Left renal pelvis (tissue), 4 donors: ENCODE measurements at places on chromosomes 2 and 18. TPM values are rescaled to one million over a fixed set of nuclear protein-coding genes. Genes with fewer than 3 reads are reported as not detected.

APLF gene
- polyA plus RNA-seq = 3.4 TPM

DNA sequence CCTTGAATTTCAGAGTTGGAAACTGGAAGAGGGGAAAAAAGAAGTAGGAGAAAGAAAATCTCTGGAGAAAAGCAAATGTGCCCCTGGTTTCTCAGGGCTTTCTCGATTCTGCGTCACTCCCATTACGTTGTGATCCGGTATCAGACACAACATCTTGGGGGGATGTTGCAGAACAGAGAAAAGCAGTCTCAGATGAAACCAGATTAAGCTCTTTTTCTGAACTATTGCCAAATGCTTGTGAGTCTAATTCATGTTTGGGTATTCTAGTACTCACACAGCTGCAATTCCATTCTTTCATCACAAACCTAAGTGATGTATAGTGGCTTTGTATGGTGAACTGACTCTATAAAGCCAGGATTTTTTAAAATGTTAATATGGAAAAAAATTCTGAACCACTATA, 233.2 kb downstream of the TCF4 start:
- DNase-seq = no peak

DNA sequence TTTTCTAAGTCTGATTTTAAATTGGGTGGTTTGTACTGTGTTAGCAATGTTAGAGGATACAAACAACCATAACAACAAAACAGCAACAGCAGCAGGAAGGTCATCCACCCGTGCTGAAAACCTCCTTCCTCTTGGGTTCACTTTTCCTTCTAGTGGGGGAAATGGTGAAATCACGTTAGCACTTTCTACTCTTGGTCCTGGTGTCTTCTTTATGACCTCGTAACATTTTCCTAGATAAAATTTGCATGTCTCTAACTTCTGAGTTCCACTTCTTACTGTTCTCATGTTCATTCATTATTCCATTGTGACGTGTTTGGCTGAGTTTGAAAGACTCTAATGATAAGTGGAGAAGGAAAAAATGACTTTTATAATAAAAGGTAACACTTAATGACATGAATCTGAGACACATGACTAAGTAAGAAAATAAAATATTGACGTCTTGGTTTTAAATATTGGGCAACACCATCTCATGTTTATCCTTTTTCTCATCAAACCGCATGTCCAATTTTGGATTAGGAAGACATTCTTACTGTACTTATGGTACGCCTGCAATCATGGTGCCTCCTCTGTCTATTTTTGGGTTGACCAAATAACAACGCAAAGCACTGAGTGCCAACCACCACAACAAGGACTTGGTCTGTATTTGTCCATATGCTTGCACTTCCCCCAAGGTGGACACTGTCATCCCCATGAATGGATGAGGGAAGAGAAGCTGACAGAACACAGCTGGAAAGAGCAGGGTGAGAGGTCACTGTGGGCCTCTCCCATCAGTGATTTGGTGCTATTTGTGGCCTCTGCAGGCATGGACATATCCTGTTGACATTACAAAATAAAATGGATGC, 25.7 kb upstream of the IL1R1 start:
- no peak for DNase-seq

- DNase-seq = no peak
These were observed 86.2 kb upstream of the HS6ST1 start for GRCh38 chr2:128404709-128405466.

DNAJC5G gene
- polyA plus RNA-seq = 1.7 TPM

GYPC gene
- 57.2 TPM for polyA plus RNA-seq

DNA sequence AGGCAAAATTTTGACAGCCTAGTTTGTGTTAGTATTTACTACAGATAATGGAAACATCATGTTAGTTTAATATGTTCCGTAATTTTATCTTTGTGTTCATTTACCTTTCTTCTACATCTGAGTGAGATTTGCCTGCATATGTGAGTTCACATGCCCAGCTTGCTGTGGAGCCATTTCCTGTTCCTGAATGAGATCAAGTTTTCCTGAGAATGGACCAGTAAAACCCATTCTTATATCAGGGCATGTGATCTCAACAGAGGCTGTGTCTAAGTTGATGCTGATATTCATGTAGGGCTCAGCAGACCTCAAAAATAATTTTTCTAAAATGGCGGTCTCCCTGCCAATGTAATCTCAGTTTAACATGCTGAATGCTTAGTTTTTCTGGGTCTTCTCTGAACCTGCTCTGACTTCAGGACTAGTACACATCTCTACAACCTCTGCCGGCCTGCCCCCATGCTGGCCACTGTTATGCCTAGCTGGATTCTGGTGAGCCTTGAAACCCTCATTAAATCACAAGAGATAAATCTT, 1.0 kb downstream of the IL1A start:
- DNase-seq = no peak

REG1B gene
- polyA plus RNA-seq = not detected

DNA sequence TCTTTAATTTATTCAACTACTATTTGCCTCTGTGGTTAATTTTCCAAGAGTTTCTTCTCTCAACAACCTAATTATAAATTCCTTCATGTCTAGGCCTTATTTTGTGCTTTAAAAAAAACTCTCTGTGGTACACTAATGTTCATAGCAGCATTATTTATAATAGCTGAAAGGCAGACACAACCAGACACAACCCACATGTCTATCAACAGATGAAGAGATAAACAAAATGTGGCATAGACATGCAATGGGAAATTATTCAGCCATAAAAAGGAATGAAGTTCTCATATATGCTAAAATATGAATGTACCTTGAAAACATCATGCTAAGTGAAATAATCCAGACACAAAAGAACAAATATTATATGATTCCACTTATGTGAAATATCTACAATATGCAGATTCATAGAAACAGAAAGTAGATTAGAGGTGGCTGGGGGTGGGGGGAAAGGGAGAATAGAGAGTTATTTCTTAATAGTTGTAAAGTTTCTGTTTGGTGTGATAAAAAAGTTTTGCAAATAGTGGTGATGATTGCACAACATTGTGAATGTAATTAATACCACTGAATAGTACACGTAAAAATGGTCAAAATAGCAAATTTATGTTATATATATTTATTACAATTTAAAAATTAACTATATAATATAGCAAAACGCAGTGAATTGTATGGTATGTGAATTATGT, 28.1 kb upstream of the RASGRP3 start:
- DNase-seq = no peak

DNA sequence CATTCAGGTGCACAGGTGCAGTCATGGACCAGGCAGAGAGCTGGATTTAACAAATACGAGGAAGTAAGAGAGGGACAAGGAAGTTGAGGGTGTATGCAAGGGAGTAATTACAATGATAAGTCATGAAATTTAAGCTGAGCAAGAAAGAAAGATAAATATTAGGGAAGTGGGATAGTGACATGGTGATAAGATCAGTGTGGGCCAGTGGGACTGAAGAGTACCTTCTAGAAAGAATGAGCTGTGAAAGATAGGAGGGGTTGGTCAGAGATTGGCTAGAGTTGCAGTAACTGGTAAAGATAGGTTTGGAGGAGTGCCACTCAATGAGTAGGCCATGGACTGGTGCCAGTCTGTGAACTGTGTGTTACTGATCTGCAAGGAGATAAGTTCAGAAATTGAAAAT, 200.8 kb upstream of the SIX3 start:
- no peak for DNase-seq

DNA sequence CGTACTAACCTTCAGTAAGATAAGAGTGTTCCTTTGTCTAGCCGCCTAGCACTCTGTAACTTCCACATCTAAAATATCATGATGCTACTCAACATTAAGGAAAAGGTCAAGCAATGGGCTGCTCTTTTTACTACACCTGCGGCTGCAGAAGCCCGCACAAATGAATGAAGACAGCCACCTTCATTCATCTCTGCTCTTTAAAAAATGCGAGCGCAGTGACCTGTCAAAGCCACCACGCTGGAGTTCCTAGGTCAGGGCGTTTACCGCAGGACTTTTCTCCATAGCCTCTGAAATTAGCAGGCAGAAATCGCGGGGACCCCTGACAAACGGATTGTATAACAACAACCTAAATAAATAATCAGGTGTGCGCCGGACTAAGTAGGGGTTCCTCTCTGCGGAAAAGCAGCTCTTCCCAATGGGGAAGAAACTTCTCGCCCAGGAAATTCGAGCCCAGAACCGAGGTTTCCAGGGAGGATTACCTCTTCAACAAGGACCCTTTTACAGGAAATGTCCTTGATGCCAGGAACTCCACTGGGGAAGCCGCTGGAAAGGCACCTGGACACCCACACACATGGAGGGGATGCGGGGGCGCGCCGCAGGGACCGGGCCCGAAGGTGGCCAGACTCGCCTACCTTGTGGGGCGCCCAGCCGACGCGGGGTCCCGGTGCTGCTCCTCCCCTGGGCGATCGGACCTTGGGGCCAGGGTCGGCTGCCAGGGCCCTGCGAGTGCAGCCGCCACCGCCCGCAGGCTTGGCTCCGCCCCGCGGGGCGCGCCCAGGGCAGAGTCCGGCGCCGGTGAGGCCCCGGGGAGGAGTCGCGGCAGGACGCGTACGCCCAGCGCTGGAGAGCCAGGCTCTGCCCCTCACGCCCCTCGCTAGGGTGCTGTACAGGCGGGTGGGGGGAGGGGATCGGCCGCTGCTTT, at the start of gene CCDC68:
CCDC68 (minus strand) TSS at position 758 of the 922 bp plus-strand sequence. CDS start 16,670 bp downstream, outside the sequence.
- DNase-seq = no peak

DNAH7 gene
- 0.76 TPM for polyA plus RNA-seq

DNA sequence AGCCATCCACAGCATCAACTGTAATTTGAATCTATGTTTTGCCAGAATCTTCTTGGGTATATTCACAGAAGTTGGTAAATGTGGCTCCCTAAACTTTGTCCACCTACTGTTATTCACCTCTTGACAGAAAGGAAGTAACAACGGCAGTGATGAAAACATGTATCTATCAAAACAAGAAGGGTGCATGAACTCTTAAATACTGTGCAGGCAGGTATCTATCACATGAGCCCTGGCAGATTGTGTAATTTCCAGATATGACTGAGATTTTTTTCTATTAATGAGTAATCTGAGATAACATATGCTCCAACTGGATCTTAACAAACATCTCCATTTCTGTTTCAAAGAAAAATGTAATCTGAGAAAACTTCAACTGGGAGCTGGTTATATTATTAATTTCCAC, 36.6 kb downstream of the SFT2D3 start:
- DNase-seq = no peak

DNA sequence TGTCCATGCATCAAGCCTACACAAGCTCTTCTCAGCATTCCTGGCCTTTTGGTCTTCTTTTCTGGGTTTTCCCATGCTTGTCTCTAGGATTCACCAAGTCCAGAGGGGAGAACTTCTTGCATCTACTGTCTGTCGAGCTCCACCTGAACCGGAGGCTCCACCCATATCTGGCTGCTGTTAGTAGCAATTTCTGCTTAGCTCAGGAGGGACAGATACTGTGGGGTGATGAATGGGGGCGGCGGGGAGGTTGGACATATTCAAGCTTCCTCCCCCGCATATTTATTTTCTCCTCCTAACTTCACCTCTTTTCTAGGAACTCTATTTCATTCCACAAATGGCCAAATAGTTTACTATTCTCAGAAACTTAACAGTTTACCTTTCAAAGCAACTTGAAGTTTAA, 163.5 kb downstream of the PTH2R start:
- DNase-seq = no peak

SCN7A gene
- 13.2 TPM for polyA plus RNA-seq

- no peak for DNase-seq
These were observed 91.7 kb upstream of the MCFD2 start for GRCh38 chr2:47007223-47007825.

DNA sequence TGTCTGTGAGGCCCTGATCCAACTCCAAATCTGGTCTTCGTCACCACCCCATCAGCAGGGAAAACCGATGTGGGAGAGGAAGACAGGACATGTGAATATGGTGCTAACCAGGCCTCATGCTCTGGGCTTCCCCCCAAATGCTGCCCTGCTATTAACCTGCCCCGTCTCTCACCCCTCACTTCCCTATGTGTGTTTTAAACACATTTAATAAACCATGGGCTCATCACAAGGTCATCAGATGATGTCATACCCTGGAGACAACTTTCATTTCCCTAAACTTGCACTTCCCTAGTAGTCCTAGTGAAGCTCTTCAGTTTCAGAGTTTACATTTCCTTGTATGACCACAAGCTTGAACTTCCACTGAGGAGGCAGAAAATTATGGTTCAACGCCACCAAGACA, 49.9 kb downstream of the CD8B2 start:
- DNase-seq = no peak

DNA sequence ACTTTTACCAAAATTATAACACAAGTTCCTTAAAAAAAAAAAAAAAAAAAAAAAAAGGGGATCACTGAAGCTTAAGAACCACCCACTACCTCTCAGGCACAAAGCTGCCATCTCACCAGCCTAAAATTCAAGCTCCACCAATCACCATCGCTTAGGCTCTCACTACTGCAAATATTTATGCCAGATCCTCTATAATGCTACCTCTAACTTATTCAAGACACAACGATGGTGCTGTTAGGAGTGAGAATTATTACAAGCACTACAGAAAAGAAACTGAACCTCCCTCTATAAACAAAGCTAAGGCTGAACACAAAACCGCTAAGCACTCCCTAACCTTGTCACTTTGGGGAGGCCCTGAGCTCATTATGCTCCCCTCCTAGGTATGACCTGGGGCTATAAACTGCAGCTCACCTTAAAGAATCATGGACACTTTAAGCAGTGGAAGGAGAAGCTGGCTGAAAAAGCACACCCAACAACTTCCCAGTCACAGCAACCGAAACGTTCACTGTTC, 3.6 kb downstream of the FZD5 start:
- no peak for DNase-seq

DNA sequence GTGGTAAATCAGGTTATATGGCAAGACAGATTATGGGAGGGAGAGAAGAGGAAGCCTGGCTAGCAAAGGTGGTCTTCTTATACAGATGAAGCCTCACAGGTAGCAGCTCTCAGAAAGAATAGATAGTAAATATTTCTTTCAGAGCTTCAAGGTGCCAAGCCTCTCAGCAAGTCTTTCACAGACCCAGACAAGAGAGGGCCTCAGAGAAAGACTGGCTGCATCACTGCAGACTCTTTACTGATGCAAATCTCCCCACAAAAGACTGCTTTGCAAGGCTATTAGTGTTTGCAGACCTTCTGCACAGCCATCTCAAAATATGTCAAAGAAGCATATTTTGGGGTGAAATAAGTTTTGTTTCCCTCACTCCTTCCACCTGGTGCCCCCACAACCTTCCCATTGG, 372.4 kb upstream of the RND3 start:
- DNase-seq = no peak

DNA sequence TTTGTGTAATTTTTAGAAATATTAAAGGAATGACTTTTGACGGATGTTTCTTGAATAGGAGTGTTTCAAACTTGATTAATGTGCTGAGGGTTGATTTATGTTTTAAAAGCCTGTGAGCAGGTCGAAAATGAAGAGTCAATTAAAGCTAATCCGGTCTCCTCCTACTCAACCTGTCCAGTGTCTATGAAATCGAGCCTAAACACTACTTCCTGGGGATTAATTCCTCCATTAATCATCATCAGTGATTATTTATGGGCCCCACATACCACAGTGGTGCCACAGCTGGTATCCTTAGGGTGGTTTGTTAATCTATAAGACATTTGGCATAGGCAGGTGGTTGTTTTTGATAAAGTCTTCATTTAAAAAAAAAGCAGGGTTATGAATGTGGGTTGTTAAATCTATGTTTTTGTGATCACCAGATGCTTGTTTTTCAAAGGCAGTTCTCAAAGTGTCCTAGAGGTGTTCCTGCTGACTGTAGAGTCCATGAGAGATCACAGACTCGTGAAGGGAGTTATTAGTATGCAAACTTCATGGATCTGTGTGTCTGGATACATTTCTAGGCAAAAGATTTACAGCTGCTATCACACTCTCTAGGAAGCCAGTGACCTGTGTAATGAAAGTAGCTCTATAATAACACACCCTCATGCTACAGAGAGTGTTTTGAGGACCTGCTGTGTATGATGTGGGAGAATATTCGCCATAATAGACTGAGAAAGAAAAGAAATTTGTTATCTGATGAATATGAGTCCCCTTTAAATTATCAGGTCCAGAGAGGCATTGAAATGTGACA, 308.6 kb downstream of the AKAIN1 start:
- DNase-seq = peak; percentile 30
